ENCODE measurements at places on chromosomes 11 and 22.

DNA sequence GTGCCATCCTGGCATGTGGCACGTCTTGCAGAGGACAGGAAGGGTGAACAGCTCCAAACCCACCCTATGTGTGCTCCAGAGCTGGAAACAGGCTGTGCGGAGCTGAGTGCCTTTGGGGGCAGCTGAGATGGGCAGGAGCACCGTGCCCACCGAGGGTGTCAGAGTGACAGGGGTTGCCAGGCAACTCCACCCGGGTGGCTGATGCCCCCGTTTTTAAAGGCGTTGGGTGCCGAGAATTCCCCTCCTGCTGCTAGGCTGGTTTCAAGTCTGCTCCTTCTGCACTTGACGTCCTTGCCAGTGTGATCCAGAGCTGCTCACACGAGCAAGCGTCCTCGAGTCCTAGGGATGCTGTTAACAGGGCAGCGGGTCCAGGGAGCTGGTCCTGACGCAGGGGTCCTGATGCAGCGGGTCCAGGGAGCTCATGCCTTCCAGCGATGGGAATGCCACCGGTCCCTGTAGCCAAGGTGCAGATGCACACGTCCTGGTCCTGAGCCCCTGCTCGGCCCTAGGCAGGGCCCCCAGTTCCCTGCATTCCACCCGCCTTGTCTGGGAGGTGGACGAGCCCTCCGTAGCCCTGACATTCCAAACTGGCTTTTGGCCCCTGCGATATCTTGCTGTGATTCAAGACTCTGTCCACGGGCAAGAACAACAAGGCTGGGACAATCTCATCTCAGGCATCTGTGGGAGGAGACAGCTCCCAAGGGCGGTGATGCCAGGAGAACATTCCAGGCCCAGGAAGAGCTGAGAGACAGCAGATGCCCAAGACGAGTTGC is 4.9 kb downstream of the KCNQ1 start:
- DNase-seq = no peak

- no peak for DNase-seq
These were observed 7.6 kb upstream of the KCTD14 start for GRCh38 chr11:78030429-78031325.

DNA sequence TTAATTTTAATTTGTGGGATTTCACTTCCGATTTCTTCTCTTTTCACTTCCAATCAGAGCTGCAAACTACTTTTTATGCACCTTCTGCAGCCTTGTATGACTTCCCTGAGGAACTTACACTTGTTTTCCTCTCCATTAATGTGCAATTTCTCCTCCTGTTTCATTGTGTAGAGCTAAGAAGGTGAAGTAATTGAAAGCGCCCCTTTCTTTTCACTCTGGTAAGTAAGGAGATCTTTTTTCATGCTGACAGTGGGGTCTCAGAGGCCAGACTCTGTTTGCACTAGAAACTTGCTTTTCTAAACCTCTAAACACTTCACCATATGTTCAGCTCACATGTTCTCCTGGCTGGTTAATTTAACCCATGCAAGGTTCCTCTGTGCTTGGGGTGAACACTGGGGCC is 117.0 kb downstream of the FANCF start:
- no peak for DNase-seq

DNA sequence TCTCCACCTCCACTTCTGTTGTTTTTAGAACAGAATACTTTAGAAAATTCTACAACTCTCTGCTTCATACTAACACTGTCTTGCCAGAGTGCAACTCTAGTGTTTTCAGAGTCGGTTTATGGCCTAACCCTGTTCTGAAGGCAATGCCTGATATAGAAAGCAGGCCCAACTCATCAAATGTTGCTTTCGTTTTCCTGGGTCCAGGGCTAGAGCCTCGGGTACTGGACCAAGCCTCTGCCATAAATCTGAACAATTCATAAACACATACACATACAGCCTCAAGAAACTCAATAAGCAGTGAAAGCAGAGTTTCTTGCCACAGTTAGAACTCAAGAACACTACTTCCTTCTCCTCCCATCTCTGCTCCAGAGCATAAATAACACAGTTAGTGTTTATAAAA is 9.8 kb downstream of the TMEM218 start:
- no peak for DNase-seq

- DNase-seq = no peak
These were observed 179.3 kb downstream of the LARGE1 start for GRCh38 chr22:33741025-33741424.

GRCh38 chr22:44665115-44665514 is 36.9 kb upstream of the PRR5 start:
- no peak for DNase-seq

DNA sequence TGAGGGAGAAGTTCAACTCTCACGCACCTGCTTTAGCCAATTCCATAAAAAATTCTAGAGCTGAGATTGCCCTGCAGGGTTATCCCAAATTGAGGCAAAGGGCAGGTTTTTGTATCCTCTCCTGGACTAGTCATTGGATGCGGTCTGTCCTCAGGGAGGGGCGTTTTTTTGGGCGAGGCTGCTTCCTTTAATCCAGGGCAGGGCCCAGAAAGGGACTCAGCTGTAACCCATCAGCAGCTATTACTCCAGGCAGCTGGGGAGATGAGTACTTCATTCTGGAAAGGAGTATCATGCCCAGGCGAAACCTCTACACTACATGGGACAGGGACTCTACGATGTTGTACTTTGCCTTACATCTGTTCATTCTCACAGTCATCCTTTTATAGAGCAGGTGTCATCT is 103.3 kb downstream of the SCN3B start:
- no peak for DNase-seq

DNA sequence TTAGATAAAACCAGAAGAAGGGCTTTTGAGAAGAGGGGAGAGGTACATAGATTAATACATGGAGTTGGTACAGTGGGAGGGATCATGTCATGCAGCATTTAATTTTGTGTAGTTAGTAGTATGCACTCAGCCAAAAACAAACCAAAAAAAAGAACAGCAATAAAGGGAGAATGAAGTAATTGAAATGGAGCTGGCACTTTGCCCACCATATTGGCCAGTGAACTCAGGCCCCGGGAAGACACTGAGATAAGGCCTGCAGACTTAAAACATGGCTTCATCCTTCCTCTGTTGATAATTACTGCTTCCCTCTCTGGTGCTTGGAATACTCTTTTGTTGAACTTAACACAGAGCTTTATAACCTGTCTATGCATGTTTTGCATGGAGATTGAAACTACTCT is 3.1 kb downstream of the PANX1 start:
- no peak for DNase-seq

GRCh38 chr22:46058591-46059519 is 81.9 kb upstream of the WNT7B start:
- no peak for DNase-seq

- DNase-seq = no peak
These were observed 35.1 kb downstream of the TP53I11 start for GRCh38 chr11:44915621-44916020.

GRCh38 chr22:35854334-35854733 is 136.7 kb downstream of the APOL5 start:
- DNase-seq = no peak

- DNase-seq = no peak
These were observed 162.5 kb downstream of the ETS1 start for GRCh38 chr11:128424851-128425285.

Data from stimulated activated CD8-positive, alpha-beta memory T cell treated with anti-CD3 and anti-CD28 coated beads, Interleukin-4, amount 100 ng/mL, for 1 hour (primary cell).